ENCODE measurements at places on chromosomes 7 and 10.

- DNase-seq: no peak
These were observed 153.0 kb downstream of the TNS3 start for GRCh38 chr7:47428768-47429472.

DNA sequence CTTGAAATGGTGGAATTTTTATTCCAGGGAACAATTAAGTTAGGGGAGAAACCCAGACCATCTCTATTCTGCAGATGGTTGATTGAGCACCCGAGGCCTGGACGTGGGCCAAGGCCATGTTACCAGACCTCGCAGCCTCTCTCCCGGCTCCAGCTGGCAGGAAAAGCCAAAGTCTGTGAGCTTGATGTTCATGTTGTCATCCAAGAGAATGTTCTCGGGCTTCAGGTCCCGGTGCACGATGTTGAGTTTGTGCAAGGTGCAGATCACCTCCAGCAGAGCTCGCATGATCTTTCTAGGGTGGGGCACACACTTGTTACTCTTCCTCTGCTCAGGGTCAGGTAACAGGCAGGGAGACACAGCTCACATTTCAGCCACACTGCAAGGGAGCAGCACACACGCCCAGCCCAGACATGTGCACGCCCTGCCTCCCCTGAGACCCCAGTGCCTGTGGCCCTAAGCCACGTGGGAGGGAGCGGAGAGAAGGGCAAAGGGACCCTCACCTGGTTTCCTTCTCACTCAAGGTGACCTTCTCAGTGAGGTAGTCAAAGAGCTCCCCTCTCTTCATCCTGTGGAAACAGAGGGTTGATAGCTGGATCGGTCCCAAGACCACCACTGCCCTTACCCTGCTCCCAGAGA lies 9.5 kb downstream of the PHKG1 start:
- no peak for DNase-seq

DNA sequence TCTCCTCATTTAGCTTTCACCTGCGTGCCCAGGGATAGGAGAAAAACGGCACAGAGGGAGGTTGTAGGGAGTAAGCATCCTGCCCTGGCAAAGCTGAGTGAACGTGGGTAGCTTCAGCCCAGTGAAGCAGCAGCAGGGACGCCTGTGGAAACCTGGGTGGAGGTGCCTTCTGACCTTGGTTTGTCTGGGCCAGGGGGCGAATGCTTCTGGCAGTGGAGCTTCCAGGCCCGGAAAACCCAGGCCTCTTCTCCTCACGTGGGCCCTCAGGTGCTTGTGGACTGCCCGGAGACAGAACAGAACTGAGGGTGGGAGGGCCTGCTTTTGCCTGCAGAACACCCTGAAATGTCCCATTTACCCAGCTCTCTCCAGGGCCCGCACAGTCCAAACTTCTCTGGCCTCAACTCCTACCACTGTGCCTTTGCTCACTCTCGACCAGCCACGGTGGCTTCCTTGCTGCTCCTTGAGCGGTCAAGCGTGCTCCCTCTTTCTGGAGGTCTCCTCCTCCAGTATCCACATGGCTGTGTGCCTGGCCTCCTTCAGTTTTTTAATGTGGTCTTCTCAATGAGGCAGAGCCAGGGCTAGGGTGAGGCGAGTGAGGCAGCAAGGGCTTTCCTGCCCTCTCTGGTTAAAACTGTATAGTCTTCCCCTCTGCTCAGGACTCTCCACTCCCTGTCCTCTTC lies 62.4 kb downstream of the TMEM209 start:
- DNase-seq: no peak

GRCh38 chr7:151281686-151282085 lies 33.2 kb upstream of the SMARCD3 start:
- DNase-seq: no peak

GRCh38 chr10:99484626-99485581 lies 47.8 kb upstream of the NKX2-3 start:
- peak; percentile 8 for DNase-seq

DNA sequence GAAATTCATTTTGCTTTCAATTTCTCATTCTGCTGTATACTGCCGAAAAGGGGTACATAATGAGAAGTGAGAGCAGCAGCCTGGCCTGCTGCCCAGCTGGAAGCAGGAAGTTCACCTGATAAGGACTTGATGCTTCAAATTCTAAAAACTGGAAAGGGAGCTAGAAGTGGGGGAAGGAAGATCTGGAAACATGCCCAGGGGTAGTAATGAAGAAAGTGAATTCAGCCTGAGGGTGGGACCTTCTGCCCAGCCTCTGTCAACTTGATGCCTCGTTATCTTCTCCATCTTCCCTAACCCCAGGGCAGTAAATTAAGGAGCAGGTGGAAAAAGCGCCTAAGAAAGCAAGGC lies 69.4 kb downstream of the ARMH3 start:
- peak; percentile 90 for DNase-seq

- DNase-seq: no peak
These were observed 90.2 kb upstream of the FAM20C start for GRCh38 chr7:102047-102711.

DNA sequence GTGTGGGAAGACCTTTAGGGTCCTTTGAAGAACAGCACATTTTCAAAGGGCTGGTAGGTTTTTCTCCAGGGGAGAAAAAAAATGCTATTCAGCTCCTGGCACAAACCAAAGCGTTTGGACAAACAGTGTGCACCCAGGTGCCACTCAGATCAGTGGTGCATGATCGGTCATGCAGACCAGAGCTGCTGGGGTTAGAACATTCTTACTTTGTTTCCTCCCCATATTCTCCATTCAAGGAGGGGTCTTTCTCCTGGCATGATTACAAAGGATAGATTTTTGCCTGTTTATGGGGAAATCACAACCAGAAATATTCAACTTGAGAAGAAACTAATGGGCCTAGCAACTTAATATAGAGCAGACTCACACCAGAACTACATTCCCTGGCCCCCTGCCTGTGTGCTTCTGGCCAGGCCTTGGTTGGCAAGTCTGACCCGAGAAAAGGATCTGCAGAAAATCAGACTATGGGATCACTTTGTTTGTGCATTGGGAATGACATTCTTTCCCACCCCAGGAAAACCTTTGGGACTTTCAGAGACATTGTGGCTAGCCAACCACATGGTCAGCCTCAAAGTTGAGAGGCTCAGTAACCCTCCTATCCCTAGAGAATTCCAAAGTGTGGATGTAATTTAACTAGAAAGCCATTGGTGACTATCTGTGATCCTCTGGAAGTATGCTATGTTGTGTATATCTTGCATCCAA lies 82.3 kb upstream of the FGL2 start:
- DNase-seq: no peak

GRCh38 chr7:128890306-128891109 lies 20.0 kb downstream of the KCP start:
- DNase-seq: no peak

GRCh38 chr10:73644015-73644743 lies 2.9 kb upstream of the MYOZ1 start:
- DNase-seq: peak; percentile 75

- DNase-seq: no peak
These were observed 48.9 kb downstream of the MKI67 start for GRCh38 chr10:128077155-128077875.

- DNase-seq: no peak
These were observed 493.9 kb upstream of the IGFBP3 start for GRCh38 chr7:46414946-46415345.

GRCh38 chr7:97022491-97023306 lies 1.9 kb downstream of the DLX5 start:
- DNase-seq: no peak

- no peak for DNase-seq
These were observed 9.3 kb upstream of the HERPUD2 start for GRCh38 chr7:35704261-35704660.

DNA sequence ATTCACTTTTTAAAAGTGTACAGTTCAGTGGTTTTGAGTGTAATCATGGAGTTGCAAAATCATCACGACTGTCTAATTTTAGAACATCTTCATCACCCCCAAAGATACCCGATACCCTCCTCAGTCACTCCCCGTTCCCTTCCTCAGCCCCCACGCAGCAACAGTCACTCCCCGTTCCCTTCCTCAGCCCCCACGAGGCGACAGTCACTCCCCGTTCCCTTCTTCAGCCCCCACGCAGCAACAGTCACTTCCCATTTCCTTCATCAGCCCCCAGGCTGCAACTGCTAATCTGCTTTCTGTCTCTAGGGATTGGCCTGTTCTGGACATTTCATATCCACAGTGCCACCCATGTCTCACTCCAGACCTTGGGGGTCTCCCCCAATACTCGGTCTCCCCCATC lies 161.6 kb upstream of the PPP2R2D start:
- DNase-seq: no peak

DNA sequence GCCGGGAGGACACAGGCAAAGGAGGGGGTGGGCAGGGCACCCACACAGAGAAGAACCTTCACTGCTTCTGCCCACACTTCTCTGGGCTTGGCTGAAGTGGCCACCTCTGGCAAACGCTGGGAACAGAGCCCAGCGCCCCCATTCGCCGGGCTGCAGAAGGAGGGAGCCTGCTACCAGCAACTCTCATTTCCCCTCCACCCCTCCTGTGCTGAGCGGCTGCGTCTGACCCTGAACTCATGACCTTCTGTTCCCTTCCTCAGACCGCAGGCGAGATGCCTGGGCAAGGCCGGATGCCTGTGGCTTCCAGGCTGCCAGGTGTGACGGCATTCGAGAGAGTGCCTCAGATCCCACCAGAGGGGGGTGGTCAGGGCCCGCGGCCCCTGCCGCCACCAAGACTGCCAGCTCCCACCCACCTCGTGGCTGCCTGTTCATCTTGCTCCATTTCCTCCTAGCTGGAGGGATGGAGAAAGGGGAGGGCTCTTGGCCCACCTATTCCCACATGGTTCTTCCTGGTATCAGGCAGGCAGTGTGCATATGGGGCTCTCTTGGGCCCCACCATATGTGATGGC lies 19.8 kb downstream of the DNAJB12 start:
- DNase-seq: peak; percentile 57

GRCh38 chr10:67864607-67865371 lies 19.7 kb upstream of the SIRT1 start:
- DNase-seq: no peak

- DNase-seq: no peak
These were observed 227.7 kb downstream of the MGMT start for GRCh38 chr10:129694691-129695243.

DNA sequence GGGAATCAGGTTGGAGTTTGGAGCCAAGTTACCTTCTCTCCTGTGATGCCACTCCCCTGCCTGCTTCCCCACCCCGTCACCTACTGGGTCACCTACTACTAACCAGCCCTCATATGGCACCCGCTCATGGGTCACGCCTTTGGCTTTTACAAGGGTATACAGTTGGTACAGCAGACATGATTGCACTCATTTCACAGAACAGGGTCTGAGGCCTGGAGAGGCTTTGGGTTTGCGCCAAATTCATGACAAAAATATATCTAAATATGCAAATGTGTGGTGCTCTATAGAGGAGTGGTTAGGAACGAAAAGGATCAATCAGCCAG lies 10.7 kb downstream of the CRYGN start:
- DNase-seq: no peak
